ENCODE measurements at places on chromosomes 6 and 20.

DNA sequence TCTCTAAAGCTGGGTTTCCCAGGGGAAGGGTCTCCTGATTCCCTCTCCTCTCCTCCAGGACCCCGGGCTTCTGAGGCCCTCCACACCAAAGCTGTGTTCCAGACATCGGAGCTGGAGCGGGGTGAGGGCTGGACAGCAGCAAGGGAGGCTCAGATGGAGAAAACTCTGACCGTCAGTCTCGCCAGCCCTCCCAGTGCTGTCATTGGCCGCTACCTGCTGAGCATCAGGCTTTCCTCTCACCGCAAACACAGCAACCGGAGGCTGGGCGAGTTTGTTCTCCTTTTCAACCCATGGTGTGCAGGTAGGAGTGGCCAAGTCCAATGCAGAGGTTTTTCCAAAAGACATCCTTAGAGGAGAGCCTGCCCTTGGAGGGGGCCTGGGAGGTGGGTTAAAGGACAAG lies 14.4 kb downstream of the TGM6 start:
- no peak for DNase-seq

GRCh38 chr6:105789935-105790334 lies 296.2 kb upstream of the PRDM1 start:
- DNase-seq: no peak

- DNase-seq: no peak
Measured at GRCh38 chr6:69790629-69791028, 6.2 kb downstream of the LMBRD1 start.

- DNase-seq: no peak
Measured at GRCh38 chr20:20399531-20400500, 31.9 kb downstream of the INSM1 start.

DNA sequence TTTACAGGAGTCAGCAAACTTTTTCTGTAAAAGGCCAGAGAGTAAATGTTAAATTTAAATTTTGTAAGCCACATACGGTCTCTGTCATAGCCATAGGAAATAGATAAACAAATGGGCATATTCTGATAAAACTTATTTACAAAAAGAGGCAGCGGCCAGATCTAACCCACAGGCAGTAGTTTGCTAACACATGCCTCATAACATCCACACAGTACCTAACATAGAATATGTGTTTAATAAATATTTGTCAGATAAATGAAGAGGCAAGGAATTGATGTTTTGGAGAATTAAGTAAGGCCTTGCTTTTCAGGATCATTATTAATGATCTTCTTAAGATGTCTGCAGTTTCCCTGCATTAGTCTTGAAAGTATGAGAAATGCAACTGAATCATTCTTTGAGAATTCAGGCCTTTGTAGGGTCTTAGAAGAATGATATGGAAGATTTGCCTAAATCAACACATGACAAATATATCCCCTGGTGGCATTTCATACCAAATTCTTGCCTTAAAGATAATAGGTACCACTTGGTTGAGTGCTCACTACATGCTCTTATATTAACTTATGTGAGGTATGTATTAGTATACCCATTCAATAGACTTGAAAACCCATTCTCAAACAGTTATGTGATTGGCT lies 39.3 kb upstream of the TRAM2 start:
- DNase-seq: no peak

GRCh38 chr6:134849920-134850447 lies 99.9 kb downstream of the ALDH8A1 start:
- DNase-seq: no peak
